Cortex of kidney (tissue), 1 donor: ENCODE measurements at places on chromosomes 11 and 22.

- DNase-seq = no peak
Observed at GRCh38 chr22:22201185-22201929, 43.2 kb upstream of the VPREB1 start.

- no peak for DNase-seq
Observed at GRCh38 chr22:19482297-19482696, 2.6 kb downstream of the CDC45 start.

DNA sequence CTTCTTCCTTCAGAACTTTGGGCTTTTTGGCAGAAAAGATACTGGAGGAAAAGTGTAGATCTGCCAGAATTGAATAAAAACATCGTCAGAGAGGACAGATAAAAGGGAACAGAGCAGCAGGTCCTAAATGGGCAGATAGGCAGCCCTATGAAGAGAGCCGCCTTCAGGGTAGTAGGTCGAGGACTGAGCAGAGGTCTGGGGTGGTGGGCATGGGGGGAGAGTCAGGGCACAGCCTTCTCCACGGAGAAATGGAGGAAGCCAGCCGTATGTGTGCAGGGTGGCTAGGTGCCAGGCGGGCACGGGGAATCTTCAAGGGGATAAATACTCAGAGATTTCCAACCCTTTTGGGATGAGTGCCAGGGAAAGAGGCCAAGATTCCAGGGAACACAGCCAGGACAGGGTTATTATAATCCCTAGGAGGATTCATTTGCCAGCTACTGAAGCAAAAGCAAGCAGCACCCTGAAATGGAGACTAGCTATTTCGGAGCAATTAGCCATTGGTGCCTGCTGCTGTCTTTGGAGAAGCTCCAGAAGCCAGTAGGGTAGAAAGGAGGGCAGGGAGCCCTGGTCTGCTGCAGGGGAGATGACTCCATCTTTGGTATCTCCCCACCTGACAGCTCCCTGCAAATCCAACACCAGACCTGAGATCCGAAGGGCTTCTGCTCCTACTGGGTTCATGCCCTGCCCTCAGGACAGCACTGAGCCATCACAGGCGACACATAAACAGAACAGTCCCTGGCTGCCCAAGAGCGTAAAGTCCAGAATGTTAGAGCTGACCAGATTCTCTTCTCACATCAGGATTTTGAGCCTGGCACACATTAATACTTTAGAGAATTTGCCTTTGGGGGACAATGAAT is 174.5 kb upstream of the NTM start:
- no peak for DNase-seq

DNA sequence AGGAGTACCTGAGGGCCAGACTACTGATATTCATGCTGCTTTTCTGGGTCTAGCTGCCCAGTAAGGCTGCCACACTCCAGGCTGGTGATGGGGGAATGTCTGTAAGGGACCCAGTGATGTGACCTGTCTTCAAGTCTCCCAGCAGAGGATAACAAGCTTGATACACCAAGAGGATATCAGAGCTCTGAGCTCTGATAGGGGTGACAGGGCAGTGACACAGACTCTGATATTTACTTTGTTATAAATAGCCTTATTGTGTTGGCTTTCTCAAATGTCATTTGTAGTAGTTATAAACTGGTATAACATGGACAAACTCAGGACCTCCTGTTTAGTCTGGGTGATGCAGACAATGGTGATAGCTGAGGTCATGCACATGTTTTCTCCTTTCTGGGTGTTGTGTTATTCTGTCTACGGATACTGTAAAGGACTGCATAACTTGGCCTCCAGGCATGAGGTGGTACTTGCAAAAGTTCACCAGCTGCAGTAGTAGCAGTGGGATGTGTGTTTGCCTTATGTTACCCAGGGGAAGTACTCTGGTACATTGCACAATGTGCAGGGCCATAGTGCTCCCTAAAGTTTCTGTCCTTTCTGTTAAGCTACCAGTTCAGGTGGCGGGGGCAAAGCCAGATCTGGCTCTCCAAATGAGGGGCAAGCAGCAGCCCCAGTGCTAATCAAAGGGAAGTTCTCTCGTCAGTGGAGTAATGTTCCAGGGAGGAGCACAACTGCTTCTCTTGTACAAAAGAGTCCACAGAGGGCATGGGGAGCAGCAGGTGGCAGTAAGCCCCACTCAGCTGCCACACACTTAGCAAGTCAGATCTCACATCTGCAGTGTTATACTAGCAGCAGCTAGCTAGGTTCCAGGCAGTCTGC is 812.2 kb downstream of the JRKL start:
- DNase-seq = no peak

- no peak for DNase-seq
Observed at GRCh38 chr11:88340366-88340935, 2.9 kb upstream of the CTSC start.

DNA sequence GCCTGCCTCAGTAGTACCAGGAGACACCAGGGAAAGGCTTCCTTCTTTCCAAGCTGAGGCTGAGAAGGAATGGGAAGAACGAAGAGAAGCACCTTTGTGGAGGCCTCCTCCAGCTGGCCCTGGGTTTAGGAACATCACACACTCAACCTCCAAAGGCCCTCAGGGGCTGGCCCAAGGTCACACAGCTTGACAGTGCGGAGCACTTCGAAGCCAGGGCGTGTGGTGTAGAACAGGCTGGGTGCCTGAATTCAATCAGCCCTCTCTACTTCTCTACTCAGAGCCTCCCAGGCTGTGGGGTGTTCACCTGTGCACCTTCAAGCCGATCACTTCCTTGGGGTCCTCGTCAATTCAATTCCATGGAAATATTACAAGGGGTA is 727 bp upstream of the CSDC2 start:
- DNase-seq = no peak

DNA sequence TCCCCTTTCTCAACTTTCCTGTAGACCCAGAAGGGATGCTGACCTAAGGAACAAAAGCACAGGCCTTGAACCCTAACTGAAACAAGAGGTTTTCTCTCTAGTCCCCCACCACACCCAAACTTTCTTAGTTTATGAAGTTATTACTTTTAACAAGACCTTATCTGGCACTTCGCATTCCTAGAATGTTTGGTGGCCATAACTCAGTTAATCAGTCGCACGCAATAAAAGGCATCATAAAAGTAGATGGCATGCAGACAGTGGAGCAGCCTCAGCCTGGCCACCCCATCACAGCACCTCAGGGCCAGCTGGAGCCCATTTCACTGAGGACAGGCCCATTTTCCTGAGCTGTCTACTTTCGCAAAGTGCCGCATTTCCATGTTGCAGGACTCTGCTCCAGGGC is 301.9 kb downstream of the OPCML start:
- no peak for DNase-seq

DNA sequence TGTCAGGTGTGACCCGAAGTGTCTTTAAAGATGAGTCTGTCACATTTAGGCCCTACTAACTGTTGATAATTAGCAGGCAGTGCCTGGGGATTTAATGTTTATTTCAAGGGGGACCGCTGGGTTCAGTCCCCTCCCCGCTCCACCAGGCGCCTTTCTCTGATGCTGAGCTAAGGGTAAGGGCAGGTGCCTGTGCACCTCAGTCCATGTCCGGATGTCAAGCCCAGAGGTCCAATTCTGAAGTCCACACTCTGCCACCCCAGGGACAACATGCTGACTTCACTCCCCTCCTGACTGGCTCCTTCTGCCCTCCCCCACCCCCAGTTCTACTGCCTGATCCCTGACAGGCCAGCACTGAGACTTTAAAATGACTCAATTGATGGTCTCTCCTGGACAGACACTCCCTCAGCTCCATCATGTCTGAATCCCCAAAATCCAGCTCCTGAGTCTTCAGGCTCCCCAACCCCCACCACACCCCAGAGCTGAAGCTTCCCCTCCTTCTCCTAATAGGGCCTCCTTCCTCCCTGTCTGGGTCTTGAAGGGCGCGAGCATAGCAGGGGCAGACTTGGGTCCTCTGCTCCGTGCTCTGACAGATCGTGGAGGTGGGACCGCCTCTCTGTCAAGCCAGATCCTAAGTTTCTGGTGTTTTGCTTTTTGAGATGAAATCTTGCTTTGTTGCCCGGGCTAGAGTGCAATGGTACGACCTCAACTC is 49.8 kb upstream of the ANO1 start:
- no peak for DNase-seq

DNA sequence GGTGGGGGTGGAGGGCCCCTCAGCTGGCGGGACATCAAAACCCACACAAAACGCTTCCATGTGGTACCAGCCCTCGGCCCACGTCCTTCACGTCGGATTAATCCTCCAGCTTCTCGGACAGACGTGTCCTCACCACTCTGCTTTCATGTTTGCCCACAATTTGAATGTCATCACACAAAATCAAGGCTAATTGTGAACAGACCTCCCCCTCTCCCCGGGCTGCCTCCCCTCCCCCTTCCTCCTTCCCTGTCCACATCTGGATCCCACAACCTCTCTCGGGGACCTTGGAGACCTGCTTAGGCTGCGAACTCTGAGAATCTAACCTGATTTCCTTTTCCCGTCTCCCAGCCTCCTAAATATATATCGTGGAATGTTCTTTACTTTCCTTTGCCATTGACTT is 262.9 kb downstream of the MN1 start:
- DNase-seq = no peak

- DNase-seq = no peak
Observed at GRCh38 chr11:105937331-105937730, 84.7 kb downstream of the MSANTD4 start.

DNA sequence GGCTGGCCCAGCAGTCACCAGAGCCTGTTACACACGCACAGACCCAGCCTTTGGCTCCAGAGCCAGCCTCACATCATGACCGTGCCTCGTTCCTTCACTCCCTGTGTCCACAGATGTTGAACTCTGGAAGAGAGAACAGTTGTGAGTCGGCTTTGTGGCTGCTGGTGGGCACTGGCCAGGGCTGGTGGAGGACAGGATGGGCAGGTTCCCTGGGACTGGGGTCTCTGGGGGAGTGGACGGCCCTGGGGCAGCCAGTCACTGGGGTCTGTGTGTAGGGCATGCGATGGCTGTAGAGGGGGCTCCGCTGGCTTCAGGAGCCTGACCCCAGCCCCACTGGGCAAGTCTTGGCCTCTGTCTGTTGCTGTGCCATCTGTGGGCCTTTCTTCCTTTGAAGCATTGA is 1070.1 kb downstream of the BRD1 start:
- DNase-seq = no peak

GRCh38 chr11:111426617-111427016 is 47.5 kb upstream of the POU2AF1 start:
- DNase-seq = no peak
